ENCODE measurements at places on chromosomes 6 and 20. TPM values are rescaled to one million over a fixed set of nuclear protein-coding genes. Genes with fewer than 3 reads are reported as not detected.

TGM2 gene
- 243 TPM for total RNA-seq

CALHM6 gene
- total RNA-seq: 25.5 TPM

BHLHE23 gene
- 2.6 TPM for total RNA-seq

NKAPL gene
- total RNA-seq: 1.9 TPM

STMND1 gene
- 6.3 TPM for total RNA-seq

COL11A2 gene
- 0.72 TPM for total RNA-seq

SLPI gene
- 2.4 TPM for total RNA-seq

TENT5A gene
- 99.0 TPM for total RNA-seq

NRSN1 gene
- total RNA-seq: 6.5 TPM

DYNLT2 gene
- 13.0 TPM for total RNA-seq

SLC22A3 gene
- total RNA-seq: 71.5 TPM

NMBR gene
- total RNA-seq: 0.48 TPM

HUS1B gene
- total RNA-seq: not detected

ENPP3 gene
- not detected for total RNA-seq

OPRL1 gene
- 2.9 TPM for total RNA-seq

RAMACL gene
- total RNA-seq: 13.2 TPM

LIN28B gene
- 5.1 TPM for total RNA-seq

SYNDIG1 gene
- 6.3 TPM for total RNA-seq

CST5 gene
- total RNA-seq: not detected

All from umbilical cord (tissue), 2 donors.